ENCODE measurements at places on chromosomes 2 and 18.

DNA sequence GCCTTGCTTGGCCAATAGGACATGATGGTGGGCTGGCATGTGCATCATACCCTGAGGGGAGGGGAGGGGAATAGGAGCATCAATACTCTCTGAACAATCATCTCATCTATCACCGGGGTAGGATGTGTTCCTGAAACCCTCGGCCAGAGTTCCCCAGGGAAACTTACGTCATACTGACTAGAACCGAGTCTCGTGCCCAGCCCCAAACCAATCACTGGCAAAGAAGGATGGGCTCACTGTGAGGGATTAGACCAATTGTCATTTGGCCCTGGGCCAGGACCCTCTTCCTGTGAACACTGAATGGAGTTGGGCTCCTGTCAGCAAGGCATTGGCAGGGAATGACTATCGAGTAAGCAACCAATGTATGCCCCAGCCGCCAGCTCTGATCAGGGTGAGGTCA is 261.5 kb downstream of the MYCN start:
- DNase-seq: no peak

DNA sequence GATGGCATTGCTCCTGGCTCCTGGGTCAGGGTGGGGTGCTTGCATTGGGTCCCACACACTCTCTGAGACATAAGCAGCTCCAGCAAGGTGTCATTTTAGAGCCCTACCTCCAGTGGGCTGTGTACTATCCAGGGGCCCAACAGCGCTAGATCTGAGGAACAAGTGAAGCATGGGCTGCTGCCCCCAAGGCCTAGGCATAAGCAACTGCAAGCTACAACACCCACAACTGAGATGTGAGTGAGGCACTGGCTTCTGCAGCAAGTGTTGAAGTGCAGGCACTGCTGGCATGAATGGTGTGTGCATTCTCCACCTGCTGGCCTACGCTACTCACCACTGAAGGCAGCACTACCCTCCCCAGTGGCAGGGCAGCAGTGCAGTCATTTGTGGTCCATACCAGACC is 81.0 kb upstream of the STK39 start:
- DNase-seq: no peak

DNA sequence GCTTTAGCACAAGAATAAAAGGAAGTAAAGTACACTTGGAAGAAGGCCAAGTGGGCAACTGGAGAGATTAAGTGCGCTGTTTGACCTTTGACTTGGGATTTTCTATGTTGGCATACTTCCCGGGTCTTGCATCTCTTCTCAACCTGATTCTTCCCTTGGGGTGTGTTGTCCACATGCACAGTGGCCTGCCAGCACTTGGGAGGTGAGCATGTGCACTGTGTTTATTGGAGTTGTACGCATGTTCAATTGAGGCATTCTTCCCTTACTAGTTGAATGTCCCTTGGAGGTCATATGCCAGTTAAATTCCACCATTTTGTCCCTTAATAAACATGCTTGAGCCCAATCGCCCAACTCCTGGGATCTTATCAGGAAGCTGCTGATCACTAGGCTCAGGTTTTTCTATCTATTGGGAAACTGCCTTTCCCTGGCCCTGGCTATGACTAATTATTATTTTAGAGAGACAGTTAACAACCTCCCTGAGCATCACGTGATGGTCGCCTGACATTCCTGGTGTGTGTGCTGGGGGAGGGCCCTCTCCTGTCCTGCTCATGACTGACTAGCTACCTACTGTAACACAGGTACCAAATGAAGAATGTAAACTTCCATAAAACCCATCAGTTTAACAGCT is 62.5 kb upstream of the RAPGEF4 start:
- DNase-seq: no peak

- no peak for DNase-seq
Observed at GRCh38 chr2:239360421-239361310, 40.2 kb downstream of the HDAC4 start.

DNA sequence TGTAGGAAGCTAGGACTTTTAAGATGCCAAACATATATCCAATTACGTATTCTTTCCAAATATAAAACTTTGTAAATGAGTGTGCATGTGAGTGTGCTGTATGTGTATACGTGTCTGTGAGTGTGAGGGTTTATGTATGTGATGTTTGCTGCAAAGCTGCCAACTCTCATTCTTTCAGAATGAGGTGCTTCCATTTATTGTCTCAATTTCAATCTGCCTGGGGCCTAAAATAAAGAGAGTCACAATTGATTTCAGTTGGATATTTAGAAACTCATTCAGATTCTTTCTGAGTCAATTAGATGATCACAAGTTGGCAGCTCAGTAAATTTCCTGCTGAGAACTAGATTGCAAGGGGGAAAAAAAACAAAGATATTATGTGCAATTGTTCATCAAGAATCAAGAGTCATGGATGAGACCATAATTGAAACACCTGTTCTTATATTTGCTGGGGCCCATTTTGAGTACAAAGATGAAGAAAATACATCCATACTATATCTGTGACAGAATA is 621.2 kb upstream of the ACVR2A start:
- DNase-seq: no peak

GRCh38 chr18:66226782-66227181 is 377.1 kb downstream of the CDH19 start:
- no peak for DNase-seq

- no peak for DNase-seq
Observed at GRCh38 chr2:136164280-136164776, 46.4 kb upstream of the CXCR4 start.

DNA sequence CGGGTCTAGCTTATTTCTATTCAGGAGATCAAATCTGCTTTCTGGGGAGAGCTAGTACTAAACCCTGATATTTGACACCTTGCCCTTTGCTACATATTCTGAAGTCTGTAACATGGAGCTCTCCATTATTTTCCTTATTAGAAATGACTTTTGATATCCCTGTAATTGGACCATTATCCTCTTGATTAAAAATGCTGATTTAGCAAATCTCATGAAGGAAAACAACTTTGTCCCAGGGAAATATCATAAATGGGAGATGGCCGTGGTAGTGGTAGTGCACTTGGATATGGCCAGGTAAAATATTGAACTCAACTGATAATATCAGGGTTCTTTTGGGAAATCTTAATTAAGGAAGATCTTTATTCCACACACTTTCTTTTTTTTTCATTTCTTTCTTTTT is 326.5 kb downstream of the RPRM start:
- no peak for DNase-seq

- DNase-seq: no peak
Observed at GRCh38 chr2:68280796-68281195, 28.5 kb upstream of the PPP3R1 start.

GRCh38 chr2:188383158-188383557 is 91.5 kb downstream of the GULP1 start:
- no peak for DNase-seq

GRCh38 chr2:179613701-179614100 is 247.7 kb downstream of the ZNF385B start:
- DNase-seq: no peak

DNA sequence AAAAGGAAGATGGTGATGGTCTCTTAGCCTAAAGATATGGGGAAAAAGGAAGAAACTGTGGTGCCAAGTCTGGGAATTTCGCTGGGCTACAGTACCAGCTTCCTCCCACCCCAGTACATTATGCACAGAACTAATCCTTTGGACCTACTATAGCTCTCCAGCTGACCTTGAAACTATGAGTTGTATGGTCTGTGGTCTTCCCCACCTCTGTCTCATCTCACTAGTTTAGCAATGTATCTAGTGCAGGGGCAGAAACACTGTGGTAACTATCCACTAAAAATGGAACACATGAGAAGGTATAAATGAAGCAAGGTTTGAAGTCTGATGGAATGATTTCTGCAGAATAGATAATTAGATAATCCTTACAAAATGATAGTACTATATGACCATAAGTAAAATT is 190.4 kb upstream of the CCDC150 start:
- no peak for DNase-seq
